Epithelial cell of prostate (primary cell): ENCODE measurements at places on chromosomes 5 and 9.

DNA sequence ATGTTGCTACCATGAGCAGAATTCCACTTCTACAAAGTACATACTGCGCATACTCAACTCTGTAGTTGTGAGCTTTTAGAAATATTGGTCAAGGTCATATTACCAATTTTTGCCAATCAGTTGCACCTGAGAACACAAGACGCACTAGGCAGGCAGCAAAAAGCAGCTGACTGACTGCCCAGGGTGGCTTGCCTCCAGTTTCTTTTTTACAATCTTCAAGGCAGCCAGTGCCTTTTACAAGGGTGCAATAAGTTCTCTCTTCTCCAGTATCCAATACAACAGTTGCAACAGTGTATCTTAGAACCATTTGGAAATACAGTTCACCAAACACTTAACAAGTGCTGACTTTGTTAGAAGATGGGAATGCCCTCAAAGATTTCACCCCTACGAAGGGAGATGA is 16.1 kb upstream of the FOXB2 start:
- DNase-seq: no peak

- no peak for DNase-seq
Observed at GRCh38 chr5:141512911-141513626, 24.2 kb downstream of the PCDHGC5 start.

- DNase-seq: no peak
Observed at GRCh38 chr5:175849153-175849552, 22.2 kb upstream of the CPLX2 start.

- DNase-seq: peak; percentile 87
Observed at GRCh38 chr5:31987985-31988710, 186.0 kb downstream of the GOLPH3 start.
